ENCODE measurements at places on chromosomes 7 and 10. TPM values are rescaled to one million over a fixed set of nuclear protein-coding genes. Genes with fewer than 3 reads are reported as not detected.

GRCh38 chr10:130061760-130062159 is 48.9 kb downstream of the C10orf143 start:
- peak; percentile 52 for DNase-seq

DNA sequence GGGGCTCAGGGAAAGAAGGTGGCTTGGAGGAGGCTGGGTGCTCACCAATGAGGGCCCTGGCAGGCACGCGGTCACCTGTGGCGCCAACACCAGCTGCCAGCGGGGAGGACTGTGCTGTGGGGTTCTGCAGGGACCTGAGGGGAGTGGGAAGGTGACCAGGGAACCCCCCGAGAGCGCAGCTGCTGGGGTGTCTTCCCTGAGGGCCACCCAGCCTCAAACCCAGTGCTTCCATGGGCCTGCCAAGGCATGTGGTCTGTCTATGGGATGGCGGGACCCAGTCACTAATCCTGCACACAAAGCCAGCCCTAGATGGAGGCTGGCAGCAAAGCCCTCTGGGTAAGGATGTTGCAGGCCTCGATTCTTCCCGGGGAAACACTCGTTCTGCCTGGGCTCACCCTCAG is 117.1 kb downstream of the EBF3 start:
- DNase-seq, result no peak

- no peak for DNase-seq
Observed at GRCh38 chr7:127158659-127159058, 94.1 kb downstream of the GRM8 start.

The GBX1 gene
- not detected for total RNA-seq

- peak; percentile 93 for DNase-seq
Observed at GRCh38 chr7:30564243-30564892, 30.3 kb upstream of the GARS1 start.

- DNase-seq, result no peak
Observed at GRCh38 chr7:142511801-142512200, 237.5 kb upstream of the PRSS1 start.

The IFIT1B gene
- 1.1 TPM for total RNA-seq

DNA sequence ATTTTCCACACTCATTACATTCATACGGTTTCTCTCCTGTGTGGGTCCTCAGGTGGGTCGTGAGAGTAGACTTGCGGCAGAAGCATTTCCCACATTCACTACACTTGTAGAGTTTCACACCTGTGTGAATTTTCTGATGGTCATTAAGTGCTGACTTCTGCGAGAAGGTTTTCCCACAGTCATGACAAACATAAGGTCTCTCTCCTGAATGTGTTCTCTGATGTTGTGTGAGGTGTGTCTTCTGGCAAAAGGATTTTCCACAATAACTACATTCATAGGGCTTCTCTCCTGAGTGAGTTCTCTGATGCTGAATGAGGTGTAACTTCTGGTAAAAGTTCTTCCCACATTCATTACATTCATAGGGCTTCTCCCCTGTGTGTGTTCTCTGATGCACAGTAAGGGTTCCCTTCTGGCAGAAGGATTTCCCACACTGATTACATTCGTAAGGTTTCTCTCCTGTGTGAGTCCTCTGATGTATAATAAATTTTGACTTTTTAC is 15.1 kb downstream of the ZNF12 start:
- DNase-seq, result no peak

The MRLN gene
- 0.38 TPM for total RNA-seq

The PRKCQ gene
- 0.38 TPM for total RNA-seq

- no peak for DNase-seq
Observed at GRCh38 chr7:38977685-38978084, at the start of gene POU6F2. Gene POU6F2, plus strand, starts transcription at chr7:38977909. Its CDS starts 45 bp downstream, at chr7:38977954.

The CLDN3 gene
- total RNA-seq, result not detected

The ACSL5 gene
- total RNA-seq, result 13.1 TPM

DNA sequence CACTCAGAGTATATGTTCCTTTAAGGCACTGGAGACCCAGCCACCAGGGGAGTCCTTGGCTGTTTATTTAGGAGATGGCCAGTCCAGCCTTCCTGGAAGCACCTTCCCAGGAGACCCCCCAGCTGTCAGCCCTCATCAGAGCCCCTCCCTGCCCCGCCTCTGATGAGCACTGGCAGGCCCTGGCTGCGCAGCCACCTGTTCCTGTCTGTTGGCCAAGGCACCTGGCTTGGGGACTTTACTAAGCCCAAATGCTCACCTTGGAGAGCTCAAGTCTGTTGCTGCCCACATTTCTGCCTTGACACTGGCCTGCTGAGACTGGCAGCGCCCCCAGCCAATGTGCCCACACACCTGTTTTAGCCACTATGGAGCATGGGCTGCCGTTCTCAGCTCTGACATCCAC is 124.7 kb downstream of the ELMO1 start:
- no peak for DNase-seq

- DNase-seq, result no peak
Observed at GRCh38 chr7:84106291-84106690, 88.3 kb downstream of the SEMA3A start.

DNA sequence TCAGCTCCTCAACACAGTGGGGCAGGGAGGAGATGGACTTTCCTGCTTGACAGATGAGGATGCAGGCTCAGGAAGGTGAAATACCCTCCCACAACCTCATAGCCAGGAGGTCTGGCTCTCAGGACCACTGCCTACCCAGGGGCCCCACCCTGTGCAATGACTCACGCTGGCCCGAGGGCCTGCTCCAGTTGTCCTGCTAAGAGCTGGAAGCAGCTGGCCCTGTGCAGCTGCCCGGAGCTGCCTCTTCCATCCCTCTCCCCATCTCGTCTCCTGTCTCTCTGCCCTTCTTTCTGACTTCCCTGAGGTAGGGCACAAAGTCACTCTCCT is 123.9 kb downstream of the ZMIZ1 start:
- peak; percentile 88 for DNase-seq

- DNase-seq, result peak; percentile 79
Observed at GRCh38 chr10:114042895-114043531, 653 bp upstream of the ADRB1 start.

- no peak for DNase-seq
Observed at GRCh38 chr10:63539994-63540393, 18.8 kb downstream of the REEP3 start.

- no peak for DNase-seq
Observed at GRCh38 chr10:35394411-35394851, 58.1 kb downstream of the CCNY start.

The VAX1 gene
- not detected for total RNA-seq

The HOXA7 gene
- 6.7 TPM for total RNA-seq

Data from posterior vena cava (tissue), 2 donors.